ENCODE measurements at places on chromosomes 13 and 19.
A peak's percentile ranks its signal among the peaks of the same experiment; 100 is the strongest.

- H3K27me3 ChIP-seq = no peaks in the 10 kb centered on the region
- no peak for DNase-seq
- no peaks in the 10 kb centered on the region for H3K4me1 ChIP-seq
- H3K27ac ChIP-seq = no peak overlapping the region
- no peak overlapping the region for H3K4me3 ChIP-seq
- H3K36me3 ChIP-seq = no peaks in the 10 kb centered on the region
Measured at GRCh38 chr13:46071590-46072249, 19.2 kb upstream of the ZC3H13 start.

GRCh38 chr19:3411636-3412035 is 45.3 kb downstream of the NFIC start:
- no peak for DNase-seq
- no peak overlapping the region for H3K4me3 ChIP-seq
- H3K36me3 ChIP-seq = no peaks in the 10 kb centered on the region
- no peaks in the 10 kb centered on the region for H3K27me3 ChIP-seq
- no peak overlapping the region for H3K27ac ChIP-seq
- no peaks in the 10 kb centered on the region for H3K4me1 ChIP-seq

GRCh38 chr19:48878196-48879024 is 6.2 kb downstream of the PPP1R15A start:
- H3K4me1 ChIP-seq = peaks cover 12% of the 10 kb centered on the region
- no peaks in the 10 kb centered on the region for H3K27me3 ChIP-seq
- no peak for DNase-seq
- no peaks in the 10 kb centered on the region for H3K36me3 ChIP-seq
- H3K27ac ChIP-seq = no peak overlapping the region

DNA sequence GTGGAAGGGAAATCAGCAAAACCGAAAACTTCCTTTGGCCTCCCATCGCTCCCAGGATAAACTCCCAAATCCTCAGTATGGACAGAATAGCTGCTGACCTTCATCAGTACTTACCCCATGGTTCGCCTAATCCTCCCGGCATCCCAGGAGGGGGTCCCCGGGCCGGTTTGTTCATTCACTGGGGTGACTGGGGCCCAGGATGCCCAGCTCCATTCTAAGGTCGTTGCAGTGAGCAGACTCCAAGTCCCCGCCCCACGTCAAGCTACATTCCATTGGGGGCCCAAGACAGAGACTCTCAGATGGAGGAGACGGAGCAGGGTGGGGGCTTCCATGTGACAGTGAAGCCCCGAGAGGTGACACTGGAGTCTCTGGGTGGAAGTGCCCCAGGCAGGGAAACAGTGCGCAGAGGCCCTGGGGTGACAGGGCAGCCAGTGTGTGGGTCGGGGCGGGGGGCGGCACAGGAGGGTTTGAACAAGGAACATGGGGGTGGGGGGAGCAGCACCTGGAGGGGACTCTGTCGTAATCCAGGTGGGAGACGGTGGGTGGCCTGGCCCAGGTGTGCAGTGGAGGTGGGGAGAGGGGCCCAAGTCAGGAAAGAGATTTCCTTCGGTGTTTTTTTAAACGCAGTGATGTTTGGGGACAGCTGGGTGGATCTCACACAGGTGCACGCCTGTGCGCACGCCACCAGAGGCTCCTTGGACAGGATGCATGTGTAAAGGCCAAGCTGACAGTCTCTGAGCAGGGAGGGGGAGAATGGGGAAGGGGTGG is 5.1 kb downstream of the SSBP4 start:
- H3K27me3 ChIP-seq = no peaks in the 10 kb centered on the region
- H3K4me1 ChIP-seq = peaks cover 15% of the 10 kb centered on the region
- no peaks in the 10 kb centered on the region for H3K36me3 ChIP-seq
- no peak for DNase-seq
- no peak overlapping the region for H3K27ac ChIP-seq

DNA sequence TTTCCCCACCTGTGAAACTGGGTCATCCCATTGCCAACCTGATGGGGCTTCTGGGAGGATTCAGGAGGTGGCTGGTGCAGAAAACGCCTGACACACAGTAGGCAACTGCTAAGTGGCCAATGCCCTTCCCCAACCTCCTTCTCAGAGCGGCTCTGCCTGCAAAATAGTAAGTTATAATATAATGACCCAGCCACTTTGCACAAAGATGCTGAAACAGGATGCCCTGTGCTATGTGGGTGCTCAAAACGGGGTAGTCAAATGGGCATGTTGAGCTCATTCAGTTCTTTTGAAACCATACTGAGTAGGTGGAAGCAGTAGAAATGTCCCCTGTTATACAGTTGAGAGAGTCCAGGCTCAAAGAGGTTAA is 507 bp downstream of the MARCHF2 start:
- H3K27ac ChIP-seq = no peak overlapping the region
- DNase-seq = no peak
- H3K27me3 ChIP-seq = no peaks in the 10 kb centered on the region
- peak overlapping the region; percentile 88 for H3K4me3 ChIP-seq

DNA sequence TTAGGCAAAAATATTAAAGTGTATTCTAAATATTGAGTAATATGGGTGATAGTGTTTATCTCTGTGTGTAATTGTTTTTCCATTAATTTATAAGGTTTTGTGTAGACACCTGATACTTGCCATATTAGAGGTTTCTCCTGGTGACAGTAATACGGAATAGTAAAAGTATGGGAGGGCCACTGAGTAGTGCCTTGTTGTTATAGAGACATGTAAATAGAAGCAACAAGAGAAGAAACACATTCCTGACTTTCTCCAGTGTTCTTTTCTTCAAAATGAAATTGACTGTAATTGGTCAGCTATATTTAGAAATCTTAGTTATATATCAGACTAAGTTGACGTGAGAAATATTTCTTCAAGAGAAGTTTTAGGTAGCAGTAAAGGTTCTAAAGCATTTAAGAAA is 18.5 kb downstream of the RNASEH2B start:
- H3K4me1 ChIP-seq = no peaks in the 10 kb centered on the region
- no peaks in the 10 kb centered on the region for H3K27me3 ChIP-seq
- no peak overlapping the region for H3K4me3 ChIP-seq
- no peak for DNase-seq
- H3K27ac ChIP-seq = no peak overlapping the region
- H3K36me3 ChIP-seq = no peaks in the 10 kb centered on the region

DNA sequence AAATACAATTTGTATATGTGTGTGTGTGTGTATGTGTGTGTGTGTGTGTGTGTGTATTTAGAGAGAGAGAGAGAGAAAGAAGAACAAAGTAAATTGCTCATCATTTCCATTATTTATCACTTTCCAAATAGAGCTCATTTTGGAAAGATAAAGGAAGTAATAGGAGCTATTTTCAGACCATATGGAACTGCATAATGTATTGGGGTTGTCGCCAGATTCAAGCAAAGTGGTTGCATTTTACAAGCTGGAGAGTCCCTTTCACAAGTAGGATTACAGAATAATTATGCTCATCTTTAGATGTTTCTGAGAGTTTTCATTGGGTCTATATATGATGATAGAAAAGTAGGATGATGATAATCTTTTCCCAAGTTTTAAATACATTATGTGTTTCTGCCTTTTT is 842.7 kb upstream of the SLC10A2 start:
- H3K4me1 ChIP-seq = no peaks in the 10 kb centered on the region
- no peak for DNase-seq
- no peak overlapping the region for H3K27ac ChIP-seq
- H3K27me3 ChIP-seq = no peaks in the 10 kb centered on the region
- H3K36me3 ChIP-seq = no peaks in the 10 kb centered on the region
- no peak overlapping the region for H3K4me3 ChIP-seq

DNA sequence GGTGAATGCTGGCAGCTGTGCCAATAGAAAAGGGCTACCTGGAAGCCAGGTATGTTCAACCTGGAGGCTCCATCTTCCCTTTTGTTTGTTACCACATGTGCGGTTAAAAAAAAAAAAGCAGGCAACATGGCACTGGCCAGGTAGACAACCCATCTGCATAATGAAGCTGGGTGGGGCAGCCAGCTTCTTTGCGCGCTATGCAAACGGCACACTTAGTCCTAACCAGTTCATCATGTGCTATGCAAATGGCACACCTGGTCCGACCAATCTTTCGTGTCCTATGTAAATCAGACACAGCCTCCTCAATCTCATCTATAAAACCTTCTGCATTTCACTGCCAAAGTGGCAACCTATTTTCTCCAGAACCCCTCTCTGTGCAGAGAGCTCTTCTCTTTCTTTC is 11.3 kb upstream of the IGSF23 start:
- no peaks in the 10 kb centered on the region for H3K36me3 ChIP-seq
- H3K4me1 ChIP-seq = peaks cover 4% of the 10 kb centered on the region
- H3K27ac ChIP-seq = no peak overlapping the region
- no peaks in the 10 kb centered on the region for H3K27me3 ChIP-seq
- peak; percentile 70 for DNase-seq

- H3K4me1 ChIP-seq = no peaks in the 10 kb centered on the region
- H3K27ac ChIP-seq = no peak overlapping the region
- no peak overlapping the region for H3K4me3 ChIP-seq
Measured at GRCh38 chr19:51439021-51439465, 19.2 kb downstream of the SIGLEC8 start.

DNA sequence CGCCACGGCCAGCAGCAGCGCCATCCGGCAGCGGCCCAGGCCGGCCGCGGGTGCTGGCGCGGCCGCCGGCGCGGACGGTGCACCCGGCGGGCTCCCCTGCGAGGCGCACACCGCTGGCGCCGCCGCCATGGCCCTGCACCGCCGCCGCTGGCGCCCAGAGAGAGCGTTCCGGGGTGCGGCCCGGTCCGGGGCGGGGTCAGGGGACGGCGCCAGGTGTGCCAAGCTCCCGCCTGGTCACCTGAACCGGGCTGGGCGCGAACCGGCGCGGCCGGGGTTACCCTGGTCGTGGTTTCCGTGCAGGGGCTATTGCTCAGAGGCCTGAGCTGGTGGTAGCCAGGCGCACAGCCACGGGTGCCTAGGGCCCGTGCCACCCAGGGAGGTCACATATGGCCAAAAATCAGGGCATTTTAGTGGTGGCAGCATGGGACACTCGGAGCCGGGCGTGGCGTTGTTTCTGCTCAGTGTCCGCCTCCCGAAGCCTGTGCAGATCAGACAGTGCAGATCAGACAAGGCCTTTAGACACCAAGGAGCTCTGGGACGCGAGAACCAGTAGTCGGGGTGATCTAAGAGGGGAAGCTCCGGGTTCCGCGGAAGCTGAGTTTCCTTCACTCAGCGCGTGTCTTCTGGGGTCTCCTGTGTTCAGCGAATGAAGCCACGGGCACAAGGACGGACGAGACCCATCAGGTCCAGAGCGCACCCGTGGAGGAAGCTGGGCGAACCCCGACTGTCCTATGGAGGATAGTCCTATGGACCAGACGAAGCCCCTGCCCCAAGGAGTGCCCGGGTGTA is at the start of gene TMEM238:
Gene TMEM238, minus strand, starts transcription at position 162 of the 789 bp plus-strand sequence. Its CDS starts 33 bp downstream, at position 129.
- peaks cover 23% of the 10 kb centered on the region for H3K4me1 ChIP-seq
- H3K36me3 ChIP-seq = peaks cover 20% of the 10 kb centered on the region
- no peaks in the 10 kb centered on the region for H3K27me3 ChIP-seq
- DNase-seq = peak; percentile 83
- H3K27ac ChIP-seq = peak within 1 kb of the TSS; percentile 94

- no peak overlapping the region for H3K27ac ChIP-seq
- H3K4me3 ChIP-seq = no peak overlapping the region
- H3K36me3 ChIP-seq = no peaks in the 10 kb centered on the region
- DNase-seq = no peak
- no peaks in the 10 kb centered on the region for H3K4me1 ChIP-seq
- no peaks in the 10 kb centered on the region for H3K27me3 ChIP-seq
Measured at GRCh38 chr19:27774827-27775226, 1438.1 kb downstream of the UQCRFS1 start.

GRCh38 chr19:31319465-31319864 is 29.8 kb downstream of the TSHZ3 start:
- no peaks in the 10 kb centered on the region for H3K27me3 ChIP-seq
- no peak for DNase-seq
- no peak overlapping the region for H3K4me3 ChIP-seq
- H3K27ac ChIP-seq = no peak overlapping the region
- no peaks in the 10 kb centered on the region for H3K4me1 ChIP-seq

- no peaks in the 10 kb centered on the region for H3K27me3 ChIP-seq
- DNase-seq = no peak
- no peak overlapping the region for H3K4me3 ChIP-seq
- no peaks in the 10 kb centered on the region for H3K36me3 ChIP-seq
Measured at GRCh38 chr19:6769006-6769619, 1.9 kb upstream of the SH2D3A start.

GRCh38 chr19:29893606-29894284 is 48.3 kb upstream of the URI1 start:
- H3K36me3 ChIP-seq = no peaks in the 10 kb centered on the region
- H3K4me1 ChIP-seq = no peaks in the 10 kb centered on the region
- no peak for DNase-seq

GRCh38 chr13:89846926-89847585 is 1500.4 kb upstream of the MIR17HG start:
- no peaks in the 10 kb centered on the region for H3K36me3 ChIP-seq
- H3K4me3 ChIP-seq = no peak overlapping the region
- H3K4me1 ChIP-seq = no peaks in the 10 kb centered on the region
- no peak for DNase-seq
- H3K27ac ChIP-seq = no peak overlapping the region

DNA sequence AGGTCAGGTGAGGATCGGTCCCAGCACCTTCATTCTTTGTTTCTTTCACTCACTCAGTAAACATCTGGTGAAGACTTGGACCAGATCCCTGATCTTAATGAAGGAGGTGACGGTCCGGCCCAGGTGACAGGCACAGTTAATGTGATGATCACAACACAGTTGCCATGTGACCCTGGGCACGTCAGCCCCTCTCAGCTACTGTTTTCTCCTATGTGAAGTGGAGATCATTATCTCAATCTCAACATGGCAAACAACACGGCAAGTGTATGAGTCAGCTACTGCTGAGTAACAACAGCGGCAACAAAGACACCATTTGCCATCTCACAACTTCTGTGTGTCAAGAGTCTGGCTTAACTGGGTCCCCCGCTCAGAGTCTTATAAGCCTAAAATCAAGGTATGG is 74.6 kb downstream of the GNG7 start:
- no peak overlapping the region for H3K27ac ChIP-seq
- no peak overlapping the region for H3K4me3 ChIP-seq
- H3K36me3 ChIP-seq = no peaks in the 10 kb centered on the region
- no peak for DNase-seq

DNA sequence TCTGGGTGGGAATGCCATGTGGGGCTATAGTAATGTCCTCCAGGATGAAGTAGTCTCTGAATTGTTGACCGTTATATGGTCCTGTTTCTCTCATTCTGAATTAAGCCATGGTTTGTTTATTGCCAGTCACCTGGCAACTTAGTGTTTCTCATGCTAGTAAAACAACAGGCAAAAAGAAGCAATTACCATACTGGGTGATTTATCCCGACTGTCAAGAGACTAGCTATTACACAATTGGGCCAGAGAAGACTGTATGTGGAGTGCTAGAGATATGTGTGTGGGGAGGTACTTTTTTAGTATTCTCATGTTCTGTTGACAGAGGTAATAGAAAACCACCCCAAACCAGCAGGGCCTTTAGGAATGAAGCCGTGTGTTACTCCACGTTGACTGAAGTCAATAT is 258.2 kb downstream of the TDRD3 start:
- no peaks in the 10 kb centered on the region for H3K36me3 ChIP-seq
- no peak overlapping the region for H3K27ac ChIP-seq
- DNase-seq = no peak
- no peaks in the 10 kb centered on the region for H3K4me1 ChIP-seq
- no peak overlapping the region for H3K4me3 ChIP-seq
- no peaks in the 10 kb centered on the region for H3K27me3 ChIP-seq

GRCh38 chr13:93352616-93353015 is 126.0 kb downstream of the GPC6 start:
- H3K4me1 ChIP-seq = no peaks in the 10 kb centered on the region
- H3K4me3 ChIP-seq = no peak overlapping the region
- no peak overlapping the region for H3K27ac ChIP-seq
- H3K27me3 ChIP-seq = no peaks in the 10 kb centered on the region
- no peaks in the 10 kb centered on the region for H3K36me3 ChIP-seq

Measured in colonic mucosa (tissue), 4 donors.